ENCODE measurements at places on chromosomes 2 and 18.

- no peak for DNase-seq
These were observed 4.6 kb downstream of the PTGR3 start for GRCh38 chr18:75204269-75204731.

GRCh38 chr2:65373365-65373918 is 59.0 kb downstream of the SPRED2 start:
- DNase-seq, result no peak

DNA sequence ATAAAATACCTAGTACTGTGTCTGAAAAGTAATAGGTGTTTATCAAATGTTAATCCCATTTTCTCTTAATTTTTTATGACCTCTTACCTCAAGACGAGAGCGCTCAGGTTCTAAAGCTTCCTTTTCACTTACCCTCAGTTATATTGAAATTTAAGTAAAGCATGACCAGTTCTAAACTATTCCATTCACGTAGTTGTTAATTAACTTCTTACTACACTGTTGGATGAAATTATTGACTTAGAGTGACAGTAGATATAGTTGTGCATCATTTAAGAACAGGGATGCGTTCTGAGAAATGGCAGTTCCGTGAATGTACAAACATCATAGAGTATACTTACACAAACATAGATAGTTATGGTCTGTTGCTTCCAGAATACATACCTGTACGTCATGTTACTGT is 20.1 kb upstream of the HTR2B start:
- no peak for DNase-seq

- no peak for DNase-seq
These were observed 395.5 kb downstream of the STK39 start for GRCh38 chr2:167851876-167852275.

DNA sequence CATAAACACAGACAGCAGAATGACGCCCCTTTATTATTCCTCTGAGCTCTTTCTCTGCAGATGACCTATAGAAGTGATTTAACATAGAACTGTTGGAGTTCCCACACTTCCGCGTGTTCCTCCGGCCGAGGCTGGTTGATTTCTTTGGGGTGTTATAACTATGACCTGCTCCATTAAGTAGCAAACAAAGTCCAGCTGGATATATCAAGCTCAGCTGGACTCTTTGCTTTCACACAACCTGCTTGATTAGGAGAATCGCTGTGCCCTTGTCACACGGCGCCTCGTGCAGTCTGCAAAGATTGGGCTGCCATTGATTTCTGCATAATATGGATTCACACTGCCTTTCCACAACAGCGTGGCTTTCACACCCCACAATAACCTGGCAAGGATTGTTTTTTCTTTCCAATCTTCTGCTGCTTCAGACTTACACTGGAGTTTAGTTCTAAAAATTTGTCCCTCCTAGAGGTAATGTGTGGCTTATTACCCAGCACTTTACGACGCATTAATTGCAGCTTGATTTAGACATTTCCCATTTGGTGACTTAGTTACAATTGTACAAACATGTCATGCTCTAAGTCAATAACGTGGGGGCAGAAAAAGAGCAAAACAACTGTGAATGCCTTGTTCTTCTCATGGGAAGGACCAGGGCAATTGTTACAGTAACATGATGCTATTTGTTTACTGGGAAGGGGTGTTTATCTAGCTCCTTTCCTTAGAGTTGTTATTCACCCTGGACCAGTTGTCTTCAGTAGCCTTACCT is 485.7 kb downstream of the TXNL1 start:
- no peak for DNase-seq

DNA sequence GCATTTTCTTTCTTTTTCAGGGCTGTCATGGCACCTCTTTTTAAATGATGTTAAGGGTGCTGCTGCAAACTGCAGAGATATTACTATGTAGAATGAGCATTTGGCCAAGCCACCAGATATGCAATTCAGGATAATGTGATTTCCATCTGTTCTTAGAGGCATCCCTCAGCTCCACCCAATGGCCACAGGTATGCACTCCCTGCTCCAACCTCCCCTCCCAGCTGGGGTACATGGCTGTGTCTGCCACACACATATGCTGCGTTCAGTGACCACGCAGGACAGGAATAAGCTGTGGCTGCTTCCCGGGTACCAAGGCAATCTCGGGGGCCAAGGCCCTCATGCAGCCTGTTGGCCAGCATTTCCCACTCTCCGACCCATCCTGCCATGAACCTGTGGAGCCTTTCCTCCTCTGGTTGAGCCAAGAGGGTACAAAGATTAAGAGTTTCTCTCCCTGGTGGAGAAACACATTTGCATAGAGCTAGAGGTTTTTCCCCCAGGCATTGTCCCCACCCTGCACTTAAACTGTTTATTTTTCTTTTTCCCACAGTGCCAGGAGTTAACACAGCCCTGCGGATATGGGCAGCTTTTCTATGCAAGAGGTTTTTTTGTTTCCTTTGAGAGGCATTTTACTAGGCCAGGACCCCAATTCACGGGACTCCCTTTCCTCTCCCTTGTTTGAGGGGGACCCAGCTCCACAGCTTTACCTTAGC is 147.0 kb downstream of the GCA start:
- DNase-seq, result no peak

GRCh38 chr2:97760480-97761049 is 47.2 kb downstream of the ZAP70 start:
- no peak for DNase-seq

All from stimulated activated CD8-positive, alpha-beta memory T cell treated with anti-CD3 and anti-CD28 coated beads, Interleukin-4, amount 100 ng/mL, for 1 hour (primary cell).